Pericardium fibroblast (primary cell): ENCODE measurements at places on chromosomes 2 and 18. TPM values are rescaled to one million over a fixed set of nuclear protein-coding genes. Genes with fewer than 3 reads are reported as not detected.

PROKR1 gene
- not detected in 2 replicates for total RNA-seq

RAD51AP2 gene
- not detected in 2 replicates for total RNA-seq

OTOF gene
- not detected in 2 replicates for total RNA-seq

TCF4 gene
- total RNA-seq, result 20.7 and 32.9 TPM in 2 replicates

MEP1B gene
- not detected in 2 replicates for total RNA-seq

ARHGAP28 gene
- 20.3 and 24.1 TPM in 2 replicates for total RNA-seq

COL3A1 gene
- total RNA-seq, result 8,532 and 10,505 TPM in 2 replicates

ARPC2 gene
- total RNA-seq, result 230 and 471 TPM in 2 replicates

ONECUT2 gene
- total RNA-seq, result not detected in 2 replicates

ETAA1 gene
- total RNA-seq, result 11.4 and 12.0 TPM in 2 replicates

C2orf69 gene
- 5.6 and 8.0 TPM in 2 replicates for total RNA-seq

GYPC gene
- total RNA-seq, result 222 and 267 TPM in 2 replicates

CNGA3 gene
- not detected in 2 replicates for total RNA-seq

ALK gene
- total RNA-seq, result not detected in 2 replicates

C2orf72 gene
- 0.09 and 0.70 TPM in 2 replicates for total RNA-seq

MYO7B gene
- not detected in 2 replicates for total RNA-seq

MOB4 gene
- total RNA-seq, result 7.8 and 34.2 TPM in 2 replicates

DCDC2C gene
- not detected in 2 replicates for total RNA-seq

DOK6 gene
- total RNA-seq, result 0.94 and 2.8 TPM in 2 replicates

CROCC2 gene
- total RNA-seq, result not detected in 2 replicates

TWSG1 gene
- 53.6 and 70.0 TPM in 2 replicates for total RNA-seq

KCNE4 gene
- total RNA-seq, result 14.1 and 21.5 TPM in 2 replicates

PDE1A gene
- total RNA-seq, result 20.9 and 90.7 TPM in 2 replicates

COL4A3 gene
- total RNA-seq, result 0.47 TPM in 1 of 2 replicates, not detected in the other

UGT1A3 gene
- total RNA-seq, result not detected in 2 replicates

SP100 gene
- 54.6 and 66.1 TPM in 2 replicates for total RNA-seq

ACMSD gene
- not detected in 2 replicates for total RNA-seq

TGIF1 gene
- 73.5 and 95.0 TPM in 2 replicates for total RNA-seq

HOXD3 gene
- total RNA-seq, result 0.09 and 0.82 TPM in 2 replicates

ARHGEF33 gene
- total RNA-seq, result 0.09 TPM in 1 of 2 replicates, not detected in the other

ZNF385B gene
- not detected in 2 replicates for total RNA-seq

ASB18 gene
- not detected in 2 replicates for total RNA-seq

DSG1 gene
- not detected in 2 replicates for total RNA-seq

TRIM54 gene
- total RNA-seq, result not detected in 2 replicates

SLC11A1 gene
- total RNA-seq, result 0.26 and 0.35 TPM in 2 replicates

ALPP gene
- total RNA-seq, result not detected in 2 replicates

PLB1 gene
- total RNA-seq, result 0.23 and 0.34 TPM in 2 replicates

EFHD1 gene
- total RNA-seq, result 0.26 and 1.1 TPM in 2 replicates

CAPN14 gene
- 0.09 TPM in 1 of 2 replicates, not detected in the other for total RNA-seq

RESP18 gene
- not detected in 2 replicates for total RNA-seq

SLC23A3 gene
- total RNA-seq, result 0.09 and 0.12 TPM in 2 replicates

LIMS4 gene
- 0.17 and 11.2 TPM in 2 replicates for total RNA-seq

ANKRD30B gene
- not detected in 2 replicates for total RNA-seq

GCG gene
- not detected in 2 replicates for total RNA-seq

HTR2B gene
- 6.9 and 8.0 TPM in 2 replicates for total RNA-seq

RTP5 gene
- not detected in 2 replicates for total RNA-seq
